ENCODE measurements at places on chromosomes 12 and 14.

- no peak for DNase-seq
Measured at GRCh38 chr14:99316281-99317163, 44.5 kb upstream of the BCL11B start.

GRCh38 chr14:91284146-91284790 lies 39.8 kb upstream of the GPR68 start:
- DNase-seq = peak; percentile 51

GRCh38 chr12:6613015-6613775 lies 6.0 kb upstream of the CHD4 start:
- DNase-seq = peak; percentile 75

DNA sequence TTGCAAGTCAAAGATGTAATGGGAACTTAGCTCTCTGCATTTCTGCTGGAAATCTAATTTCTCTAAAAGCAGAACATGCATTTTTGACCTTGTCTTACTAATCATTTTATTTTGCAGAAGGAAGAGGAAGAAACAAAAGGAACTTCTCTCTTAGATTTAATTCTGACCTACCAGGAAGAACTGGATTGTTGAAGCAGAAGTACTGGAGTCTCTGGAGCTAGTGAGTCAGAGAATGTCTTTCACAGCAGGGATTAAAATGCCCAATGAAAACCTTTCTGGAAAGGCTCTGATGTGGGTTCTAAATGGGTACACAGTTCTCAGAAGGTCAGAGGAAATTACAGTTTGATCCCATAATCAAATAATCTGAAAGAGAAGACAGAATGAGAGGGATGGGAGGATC lies 70.8 kb upstream of the GNG2 start:
- no peak for DNase-seq

DNA sequence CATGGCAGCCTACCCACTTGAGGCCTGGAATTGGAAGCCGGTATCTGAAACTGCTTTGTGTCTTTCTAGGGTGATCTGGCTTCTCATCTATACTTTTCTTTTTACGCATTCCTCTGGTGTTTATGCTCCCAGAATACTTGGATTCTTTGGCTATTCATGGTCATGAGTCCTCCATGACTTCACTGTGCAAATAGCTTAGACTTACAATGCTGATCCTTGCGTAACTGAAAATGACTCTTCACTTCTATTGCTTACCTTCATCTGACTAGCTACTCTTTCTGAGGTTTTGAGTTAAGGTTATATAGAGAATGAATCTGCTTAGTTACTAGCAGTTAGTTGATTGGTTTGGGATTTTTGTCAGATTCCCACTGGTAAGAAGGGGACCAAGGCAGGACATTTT lies 121.7 kb upstream of the NOVA1 start:
- no peak for DNase-seq

GRCh38 chr12:124140944-124141486 lies 153.9 kb upstream of the RFLNA start:
- DNase-seq = no peak

DNA sequence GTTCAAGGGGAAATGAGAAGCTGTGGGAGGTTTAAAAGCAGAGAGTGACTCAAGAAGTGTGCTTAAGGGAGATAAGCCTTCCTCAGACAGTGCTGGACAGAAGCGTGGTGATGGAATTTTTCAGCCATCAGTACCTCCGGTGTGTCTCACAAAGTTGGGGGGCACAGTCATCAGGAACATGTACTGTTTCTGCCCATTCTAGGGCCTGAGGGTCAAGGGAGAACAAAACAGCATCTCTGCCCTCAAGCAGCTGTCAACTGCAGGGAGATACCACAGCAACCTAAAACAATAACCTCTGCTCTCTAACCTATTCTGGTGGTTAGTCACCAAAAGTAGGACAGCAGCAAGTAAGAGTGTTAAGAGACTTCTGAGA lies 2.0 kb upstream of the STON2 start:
- no peak for DNase-seq

DNA sequence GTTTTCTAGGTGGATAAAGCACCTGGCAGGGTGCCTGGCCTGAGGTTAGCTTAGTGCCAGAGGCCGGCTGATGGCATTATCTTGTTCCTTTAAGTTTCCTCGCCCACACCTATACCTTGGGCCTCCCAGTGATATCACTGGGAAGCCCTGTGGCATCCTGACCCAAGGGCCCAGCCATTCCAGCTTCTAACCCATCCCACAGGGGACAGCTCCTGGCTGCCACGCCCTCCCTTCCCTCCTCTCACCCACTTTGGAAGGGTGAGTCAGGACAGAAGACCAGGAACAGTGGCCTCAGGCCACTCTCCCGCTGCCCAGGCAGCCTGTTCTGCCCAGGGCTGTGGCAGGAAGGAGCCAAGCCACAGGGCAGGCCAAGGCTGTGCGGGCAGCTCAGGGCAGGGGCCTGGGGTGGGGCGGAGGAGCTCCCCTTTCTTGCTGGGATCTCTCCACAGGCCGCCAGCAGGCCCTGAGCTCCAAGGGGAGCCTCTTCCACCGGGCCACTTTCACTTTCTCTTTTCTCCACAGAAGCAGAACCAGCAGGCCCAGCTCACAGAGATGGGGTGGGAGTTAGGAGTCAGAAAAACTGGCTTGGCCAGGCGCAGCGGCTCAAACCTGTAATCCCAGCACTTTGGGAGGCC lies 75.1 kb downstream of the IRF2BPL start:
- DNase-seq = no peak

DNA sequence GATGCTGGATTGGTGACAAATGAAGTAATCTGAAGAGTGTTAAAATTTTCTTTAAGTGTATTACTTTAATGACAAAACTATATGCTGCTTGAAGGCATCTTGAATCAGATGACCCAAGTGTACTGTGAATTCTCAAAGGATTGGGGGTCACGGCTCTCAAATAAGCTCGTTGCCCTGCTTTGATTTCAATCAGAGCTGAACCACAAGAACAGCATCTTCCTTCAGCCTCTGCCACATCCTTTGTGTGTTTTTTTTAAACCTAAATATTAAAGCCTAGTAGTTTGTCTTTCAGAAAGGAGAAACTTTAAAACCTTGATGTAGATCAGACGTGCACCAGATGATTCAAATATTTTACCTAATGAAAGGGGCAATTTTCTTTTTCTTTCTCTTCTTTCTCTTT lies 11.7 kb downstream of the ELK3 start:
- DNase-seq = no peak

GRCh38 chr14:65024957-65025356 lies 38.3 kb downstream of the FNTB start:
- DNase-seq = no peak

DNA sequence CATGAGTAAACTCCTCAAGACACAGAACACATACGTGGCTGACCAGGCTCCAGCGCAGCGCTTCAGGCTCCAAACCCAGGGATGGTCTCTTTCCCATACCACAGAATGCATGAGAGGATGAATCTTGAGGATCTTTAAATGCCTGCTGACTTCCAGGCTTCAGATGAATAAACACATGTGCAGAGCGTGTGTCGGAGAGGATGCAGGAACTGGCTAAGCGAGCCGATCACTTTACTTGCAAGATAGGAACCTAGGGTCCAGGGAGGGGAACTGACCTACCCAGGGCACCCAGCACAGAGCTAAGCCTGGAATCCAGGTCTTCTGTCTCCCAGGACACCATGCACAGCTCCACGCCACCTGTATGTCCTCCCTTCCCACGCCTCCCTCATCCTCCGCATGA lies 209.8 kb downstream of the BCL11B start:
- DNase-seq = no peak

DNA sequence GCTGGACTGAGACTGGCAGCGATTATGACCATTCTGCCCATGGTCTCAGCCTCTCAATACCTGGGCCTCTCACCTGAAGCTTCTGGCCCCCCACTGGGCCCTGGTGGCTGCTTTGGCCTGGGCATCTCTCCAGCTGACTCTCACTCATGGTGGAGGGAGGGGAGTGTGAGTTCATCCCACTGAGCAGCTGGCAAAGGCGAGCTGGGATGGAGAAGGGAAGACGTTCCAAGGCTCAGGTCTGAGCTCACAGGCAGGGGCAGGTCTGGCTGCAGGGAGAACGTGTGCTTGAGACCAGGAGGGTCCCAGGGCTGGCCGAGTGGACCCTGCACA lies 103.5 kb downstream of the TMEM121 start:
- DNase-seq = no peak

DNA sequence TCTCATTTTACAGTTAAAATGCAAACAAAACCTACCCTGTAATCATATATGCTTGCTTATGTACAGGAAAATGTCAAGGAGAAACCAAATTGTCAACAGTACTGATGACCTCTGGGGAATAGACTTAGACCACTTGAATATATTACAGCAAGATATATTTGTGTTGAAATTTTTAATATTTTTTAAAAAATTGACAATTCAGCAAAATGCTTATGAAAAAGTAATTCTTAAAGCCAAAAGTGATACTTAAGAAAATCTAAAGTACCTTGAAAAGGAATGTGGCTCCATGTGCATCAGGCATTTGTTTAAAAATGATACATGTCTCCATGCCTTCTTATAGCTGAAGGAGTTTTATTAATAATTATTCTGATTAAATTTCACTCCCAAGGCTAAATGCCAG lies 49.2 kb downstream of the PTPN21 start:
- DNase-seq = no peak

DNA sequence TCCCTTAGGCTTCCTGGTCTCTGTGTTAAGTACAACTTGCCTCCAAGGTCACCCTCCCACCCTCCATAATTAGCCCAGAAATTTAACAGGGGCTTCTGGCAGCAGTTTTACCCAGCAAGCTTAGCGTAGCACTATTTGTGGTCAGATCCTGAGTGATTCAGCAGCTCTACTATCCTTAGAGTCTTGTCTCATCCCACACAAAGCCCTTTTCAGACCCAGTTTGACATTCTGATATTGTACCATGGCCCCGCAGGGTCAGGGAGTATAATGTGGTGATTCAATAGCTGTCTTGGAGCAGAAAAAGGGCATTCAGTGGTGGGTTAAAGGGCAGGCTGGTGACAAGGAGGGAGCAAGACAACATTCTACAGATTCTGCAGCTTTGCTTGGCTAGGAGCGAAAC lies 153.8 kb upstream of the DDHD1 start:
- DNase-seq = no peak

- no peak for DNase-seq
Measured at GRCh38 chr12:47811581-47812484, 7.9 kb downstream of the HDAC7 start.

- DNase-seq = no peak
Measured at GRCh38 chr12:54052438-54053002, 1.1 kb upstream of the HOXC4 start.

GRCh38 chr12:20280515-20280914 lies 87.8 kb upstream of the PDE3A start:
- DNase-seq = no peak

- no peak for DNase-seq
Measured at GRCh38 chr14:70887207-70887681, 20.0 kb upstream of the PCNX1 start.

DNA sequence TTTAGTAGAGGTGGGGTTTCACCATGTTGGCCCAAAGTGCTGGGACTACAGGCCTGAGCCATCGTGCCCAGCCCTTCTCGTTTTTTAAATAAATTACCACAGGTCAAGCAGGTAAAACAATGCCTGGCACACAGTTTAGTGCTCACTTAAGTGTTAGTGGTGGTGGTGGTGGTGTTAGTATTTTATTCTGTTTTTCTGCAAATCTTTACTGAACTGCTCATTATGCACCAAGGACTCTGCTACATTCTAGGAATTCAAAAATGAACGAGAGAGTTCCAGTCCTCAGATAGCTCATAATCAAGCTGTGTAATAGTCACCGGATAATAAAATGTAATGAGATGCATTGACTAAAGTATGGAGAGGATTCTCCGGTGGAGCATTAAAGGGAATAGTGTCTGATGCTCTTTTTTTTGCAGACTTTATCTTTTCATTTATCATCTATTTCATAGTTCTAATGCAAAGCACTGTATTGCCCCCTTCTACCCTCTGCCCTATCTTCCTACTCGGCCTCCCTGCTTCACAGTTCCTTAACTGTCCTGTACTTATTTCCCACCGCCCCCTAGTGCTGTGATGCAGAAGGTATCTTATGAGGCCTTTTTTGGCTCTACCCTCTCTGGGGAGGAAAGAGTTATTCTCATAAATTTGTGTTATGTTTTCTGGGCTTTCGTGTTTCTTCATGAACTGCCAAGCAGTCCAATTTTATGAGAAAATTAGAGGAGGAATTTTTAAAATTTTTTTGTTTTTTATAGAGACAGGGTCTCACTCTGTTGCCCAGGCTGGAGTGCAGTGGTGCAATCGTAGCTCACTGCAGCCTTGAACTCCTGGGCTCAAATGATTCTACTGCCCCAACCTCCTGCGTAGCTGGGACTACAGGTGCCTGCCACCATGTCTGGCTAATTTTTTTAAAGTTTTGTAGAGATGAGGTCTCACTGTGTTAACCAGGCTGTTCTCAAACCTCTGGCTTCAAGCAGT lies 1.0 kb downstream of the ITFG2 start:
- peak; percentile 41 for DNase-seq
